ENCODE measurements at places on chromosomes 13 and 19.

GRCh38 chr19:14686411-14686810, 3.4 kb upstream of the ZNF333 start:
- peak; percentile 18 for DNase-seq

DNA sequence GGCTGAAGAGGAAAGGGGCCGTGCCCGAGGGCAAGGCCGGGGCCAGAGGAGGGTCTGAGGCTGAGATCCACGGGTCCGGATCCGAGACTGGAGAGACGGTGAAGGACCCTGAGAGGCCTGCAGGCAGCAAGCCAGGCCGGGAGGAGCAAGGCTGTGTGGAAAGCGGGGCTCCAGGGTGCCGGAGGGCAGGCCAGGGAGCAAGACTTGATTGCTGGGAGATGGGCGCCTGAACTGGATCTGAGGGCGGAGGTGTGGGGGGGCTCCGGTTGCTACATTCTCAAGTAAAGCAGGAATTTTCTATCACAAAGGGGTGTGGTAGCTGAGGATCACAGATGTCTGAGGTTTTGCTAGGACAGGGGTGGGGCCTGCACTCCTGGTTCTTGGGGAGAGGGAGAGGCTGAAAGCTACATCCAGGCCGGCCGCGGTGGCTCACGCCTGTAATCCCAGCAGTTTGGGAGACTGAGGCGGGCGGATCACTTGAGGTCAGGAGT, 3.8 kb downstream of the MAMSTR start:
- DNase-seq, result no peak

- no peak for DNase-seq
Measured at GRCh38 chr13:76852986-76853385, 33.2 kb downstream of the KCTD12 start.

GRCh38 chr13:57918913-57919312, 287.4 kb downstream of the PCDH17 start:
- DNase-seq, result no peak

- DNase-seq, result no peak
Measured at GRCh38 chr19:40360708-40361241, 12.3 kb downstream of the PLD3 start.

- no peak for DNase-seq
Measured at GRCh38 chr13:34358811-34359513, 541.0 kb downstream of the RFC3 start.

DNA sequence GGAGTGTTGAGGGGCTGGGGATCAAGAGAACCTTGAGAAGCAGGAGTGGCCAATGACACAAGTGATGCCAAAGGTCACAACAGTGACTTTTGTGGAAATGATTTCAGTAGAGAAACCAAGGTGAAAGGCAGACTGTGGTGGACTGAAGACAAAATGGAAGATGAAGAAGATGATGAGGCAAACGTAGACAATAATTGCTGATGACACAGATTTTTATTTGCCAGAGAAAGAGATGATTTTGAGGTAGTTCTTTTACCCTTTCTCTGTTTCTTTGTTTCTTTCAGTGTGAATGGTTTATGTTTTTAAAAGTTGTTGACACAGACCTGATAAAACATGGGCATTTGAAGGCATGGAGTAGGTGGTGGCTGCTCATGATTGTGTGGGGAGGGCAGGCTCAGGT, 121.0 kb upstream of the ARGLU1 start:
- DNase-seq, result no peak

GRCh38 chr19:10887616-10888367, 16.4 kb downstream of the CARM1 start:
- no peak for DNase-seq

DNA sequence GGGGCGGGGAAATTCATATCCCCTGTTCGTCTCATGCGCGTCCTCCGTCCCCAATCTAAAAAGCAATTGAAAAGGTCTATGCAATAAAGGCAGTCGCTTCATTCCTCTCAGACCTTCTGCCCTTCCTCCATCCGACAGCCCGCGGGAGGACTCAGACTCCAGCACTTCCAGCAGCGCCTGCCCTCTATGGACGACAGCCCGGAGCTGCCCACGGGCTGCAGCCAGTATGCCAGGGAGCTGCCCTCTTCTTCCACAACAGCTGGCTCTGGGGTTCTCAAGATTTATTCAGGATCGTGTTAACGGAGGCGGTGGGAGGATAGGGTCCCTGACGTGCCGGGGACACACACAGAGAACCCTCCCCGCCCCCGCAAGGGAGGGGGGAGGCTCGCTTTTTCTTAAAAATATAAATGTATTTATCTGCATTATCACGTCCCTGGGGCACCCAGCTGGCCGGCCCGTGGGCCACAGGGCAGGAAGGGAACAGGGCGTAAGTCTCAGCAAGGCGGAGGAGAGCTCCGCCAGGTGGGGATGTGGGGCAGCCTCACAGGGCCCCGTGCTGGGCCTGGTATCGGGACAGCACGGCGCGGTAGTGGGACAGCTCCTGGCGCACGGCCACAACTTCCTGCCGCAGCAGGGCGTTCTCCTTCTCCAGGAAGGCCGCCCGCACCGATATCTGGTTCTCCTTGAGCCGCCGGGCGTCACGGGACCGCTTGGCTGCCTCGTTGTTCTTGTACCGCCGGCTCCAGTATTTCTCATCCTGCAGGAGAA, 6.7 kb downstream of the DBP start:
- no peak for DNase-seq

GRCh38 chr13:48748681-48749080, 95.0 kb downstream of the CYSLTR2 start:
- no peak for DNase-seq

DNA sequence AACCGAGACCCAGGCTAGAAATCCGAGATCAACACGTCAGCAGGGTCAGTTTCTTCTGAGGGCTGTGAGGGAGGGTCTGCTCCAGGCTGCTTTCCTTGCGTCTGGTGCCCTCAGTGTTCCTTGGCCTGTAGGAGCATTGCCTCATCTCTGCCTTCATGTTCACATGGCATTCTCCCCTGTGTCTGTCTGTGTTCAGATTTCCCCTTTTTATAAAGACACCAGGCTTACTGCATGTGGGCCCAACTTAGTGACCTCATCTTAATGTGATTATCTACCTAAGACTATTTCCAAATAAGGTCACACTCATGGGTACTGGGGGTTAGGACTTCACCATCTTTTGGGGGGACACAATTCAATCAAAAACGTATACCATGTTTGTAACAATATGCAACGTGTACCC, 57.2 kb upstream of the C1QTNF9 start:
- no peak for DNase-seq

GRCh38 chr19:55249841-55250240, 9.0 kb downstream of the PPP6R1 start:
- no peak for DNase-seq

Data from NCI-H460 (cell line).